ENCODE measurements at places on chromosomes 3 and 15. TPM values are rescaled to one million over a fixed set of nuclear protein-coding genes. Genes with fewer than 3 reads are reported as not detected.
A peak's percentile ranks its signal among the peaks of the same experiment; 100 is the strongest.

DNA sequence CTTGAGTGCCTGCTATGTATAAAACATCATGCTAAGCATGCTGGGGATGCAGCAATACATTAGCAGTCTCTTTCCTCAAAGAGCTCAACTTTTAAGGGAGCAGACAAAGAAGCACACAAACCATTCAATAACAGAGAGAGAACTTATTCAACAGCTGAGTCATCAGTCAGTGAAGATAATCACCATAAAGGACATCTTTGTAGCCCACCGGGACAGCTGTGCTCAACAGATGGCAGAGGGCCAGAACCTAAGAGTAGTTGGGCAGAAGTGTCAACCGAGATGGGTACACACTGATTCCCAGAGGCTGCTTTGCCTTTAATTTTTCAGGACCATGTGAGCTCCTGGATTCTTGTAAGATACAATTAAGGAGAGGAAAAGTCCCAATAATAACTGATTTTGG lies 4.2 kb upstream of the RAB8B start:
- DNase-seq = no peak

DNA sequence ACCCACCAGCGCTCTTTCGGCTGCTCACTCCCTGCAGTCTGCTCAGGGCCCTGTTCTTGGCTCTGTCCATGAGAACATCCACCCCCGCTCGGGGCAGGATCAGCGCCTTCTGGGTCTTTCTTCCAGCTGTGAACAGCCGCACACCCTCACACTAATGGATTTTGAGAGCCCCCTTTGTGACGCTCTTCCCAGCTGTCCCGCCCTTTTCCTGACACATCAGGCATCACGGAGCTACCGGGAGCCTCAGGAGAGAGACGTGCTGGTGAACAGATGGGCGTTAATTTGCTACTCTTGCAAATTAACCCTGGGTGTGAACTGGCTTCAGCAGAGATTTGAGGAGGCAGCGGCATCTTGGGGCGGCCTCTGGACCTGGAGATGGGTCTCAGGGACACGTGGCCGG lies 113.0 kb downstream of the TMEM266 start:
- DNase-seq = no peak

DNA sequence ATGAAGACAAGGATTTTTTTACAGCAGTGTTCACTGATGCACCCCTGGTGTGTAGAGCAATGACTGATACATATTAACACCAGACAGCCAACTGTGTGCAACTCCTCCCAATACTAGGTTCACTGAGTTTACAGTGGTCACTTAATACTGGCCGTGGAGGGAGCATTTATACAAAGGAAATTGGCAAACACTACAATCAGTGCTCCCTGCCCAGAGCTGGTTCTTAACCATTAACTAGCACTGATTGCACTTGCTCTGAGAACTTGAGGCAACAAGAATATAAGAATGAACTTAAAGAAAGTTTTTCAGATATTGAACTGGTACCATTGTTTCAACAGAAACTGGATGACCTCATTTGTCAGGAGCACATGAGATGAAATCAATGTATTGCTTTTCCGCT lies 110.6 kb downstream of the MAGI1 start:
- DNase-seq = no peak

- DNase-seq = no peak
These were observed 6.2 kb downstream of the PSMD6 start for GRCh38 chr3:64016941-64017620.

GRCh38 chr3:65944252-65944651 lies 94.5 kb downstream of the MAGI1 start:
- DNase-seq = no peak

- DNase-seq = peak; percentile 79
These were observed 51.6 kb upstream of the CP start for GRCh38 chr3:149273096-149273751.

GRCh38 chr3:182081096-182081495 lies 369.4 kb downstream of the SOX2 start:
- no peak for DNase-seq

CYP8B1 gene
- polyA plus RNA-seq = not detected

FURIN gene
- 21.5 TPM for polyA plus RNA-seq

Data from AG04450 (cell line).